Renal cortical epithelial cell (primary cell): ENCODE measurements at places on chromosomes 2 and 18. TPM values are rescaled to one million over a fixed set of nuclear protein-coding genes. Genes with fewer than 3 reads are reported as not detected.

GRCh38 chr2:207417301-207417718 lies 112.5 kb upstream of the CREB1 start:
- peak; percentile 36 for DNase-seq

KCNIP3 gene
- 47.4 and 127 TPM in 2 replicates for total RNA-seq

KATNAL2 gene
- 0.52 and 10.3 TPM in 2 replicates for total RNA-seq

DNA sequence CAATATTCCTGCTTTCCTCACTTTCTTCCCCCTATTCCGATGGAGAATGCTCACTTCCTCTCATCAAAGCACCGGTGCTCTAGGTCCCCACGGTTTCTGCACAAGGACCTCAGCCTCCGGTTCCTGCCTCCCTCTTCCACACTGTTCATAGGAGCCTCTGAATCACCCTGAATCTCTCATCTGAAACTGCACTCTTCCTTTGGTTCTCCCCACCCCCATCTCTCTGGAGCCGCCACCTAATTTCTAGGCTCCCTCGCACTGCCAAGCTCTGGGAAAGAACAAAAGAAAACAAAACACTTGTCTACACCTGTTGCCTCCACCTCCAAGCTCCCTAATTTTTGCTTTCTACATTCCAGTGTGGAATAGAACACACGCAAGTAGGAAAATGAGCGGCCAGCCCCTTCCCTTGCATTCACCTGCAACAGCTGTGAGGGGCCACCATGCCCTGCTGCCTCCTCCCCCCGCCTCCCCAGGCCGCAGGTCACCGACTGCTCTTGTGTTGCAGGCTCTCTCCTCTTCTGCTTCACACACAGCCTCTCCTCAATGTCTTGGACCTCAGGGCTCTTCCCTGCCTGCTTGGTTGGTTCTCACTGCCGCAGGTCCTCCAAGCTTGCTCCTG lies 9.6 kb downstream of the FBXO15 start:
- DNase-seq = no peak

GRCh38 chr2:177917169-177917568 lies 155.4 kb downstream of the PDE11A start:
- no peak for DNase-seq
